ENCODE measurements at places on chromosomes 3 and 15.

DNA sequence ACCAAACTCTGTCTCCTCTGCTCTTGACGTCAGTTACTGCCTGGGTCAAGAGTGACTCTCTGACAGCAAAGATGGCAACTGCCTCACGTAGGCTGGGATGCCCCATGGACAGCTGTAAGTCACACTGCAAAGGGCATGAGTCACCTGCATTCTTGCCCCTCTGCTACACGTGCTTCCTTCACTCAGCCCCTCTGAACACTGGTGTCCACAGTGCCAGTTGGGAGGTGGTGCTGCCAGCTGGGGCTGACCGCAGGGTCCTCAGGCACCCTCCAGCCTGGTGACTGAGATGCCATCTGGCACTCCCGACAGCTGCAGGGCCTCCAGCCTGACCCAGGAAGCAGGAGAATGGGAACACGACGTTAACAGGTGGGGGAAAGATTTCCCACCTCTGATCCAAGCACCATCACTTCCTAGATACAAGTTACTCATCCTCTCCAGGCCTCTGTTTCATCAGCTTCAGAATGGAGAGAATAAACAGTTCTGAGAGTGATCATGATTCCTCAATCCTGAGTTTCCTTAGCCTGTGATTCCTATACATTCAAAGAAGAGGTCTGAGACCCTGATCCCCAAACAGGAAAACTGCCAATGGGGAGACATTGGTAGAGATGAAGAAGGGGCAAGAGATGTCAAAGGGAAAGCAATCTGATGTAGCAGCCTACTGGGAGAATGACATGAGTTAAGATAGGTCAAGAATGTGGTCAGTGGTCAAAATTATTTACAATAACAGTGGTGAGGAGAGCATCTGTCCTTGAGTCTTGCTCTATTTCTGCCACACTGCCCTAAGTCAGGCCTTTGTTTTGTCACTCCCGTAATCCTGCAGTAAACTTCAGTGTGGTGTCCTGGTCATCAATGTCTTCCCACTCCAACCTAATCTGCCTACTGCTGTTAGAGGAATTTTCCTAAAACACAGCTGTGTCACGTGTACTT is 86.1 kb upstream of the BCL6 start:
- no peak for DNase-seq

DNA sequence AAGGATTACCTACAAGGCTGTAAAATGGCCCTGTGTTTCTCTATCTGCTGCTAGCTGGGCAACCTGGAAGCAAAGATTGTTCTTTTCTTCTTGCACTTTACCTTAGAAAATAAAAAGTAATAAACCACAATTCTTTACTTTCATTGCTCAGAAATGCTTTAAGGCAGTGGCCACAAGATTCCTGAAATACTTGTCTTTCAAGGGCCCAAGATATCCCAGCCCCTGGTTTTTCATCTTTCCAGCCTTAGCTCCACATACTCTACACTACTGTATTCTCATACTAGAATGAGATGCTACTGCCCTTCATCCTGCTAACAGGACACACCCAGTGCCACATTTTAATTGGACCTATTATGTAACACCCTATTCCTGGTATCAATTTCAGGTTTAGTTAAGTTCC is 78.9 kb downstream of the GTF2E1 start:
- DNase-seq = no peak

- DNase-seq = no peak
These were observed 11.3 kb downstream of the NBEAL2 start for GRCh38 chr3:46990573-46991374.

DNA sequence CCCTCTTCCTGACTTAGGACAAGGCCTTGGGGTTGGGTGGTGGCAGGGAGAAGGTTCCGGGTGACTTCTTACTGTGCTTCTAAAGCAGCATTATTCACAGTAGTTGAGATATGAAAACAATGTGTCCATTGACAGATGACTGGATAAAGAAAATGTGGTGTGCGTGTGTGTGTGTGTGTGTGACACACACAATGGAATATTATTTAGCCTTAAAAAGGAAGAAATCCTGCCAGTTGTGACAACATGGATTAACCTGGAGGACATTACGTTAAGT is 128.1 kb upstream of the RASGRP1 start:
- no peak for DNase-seq

DNA sequence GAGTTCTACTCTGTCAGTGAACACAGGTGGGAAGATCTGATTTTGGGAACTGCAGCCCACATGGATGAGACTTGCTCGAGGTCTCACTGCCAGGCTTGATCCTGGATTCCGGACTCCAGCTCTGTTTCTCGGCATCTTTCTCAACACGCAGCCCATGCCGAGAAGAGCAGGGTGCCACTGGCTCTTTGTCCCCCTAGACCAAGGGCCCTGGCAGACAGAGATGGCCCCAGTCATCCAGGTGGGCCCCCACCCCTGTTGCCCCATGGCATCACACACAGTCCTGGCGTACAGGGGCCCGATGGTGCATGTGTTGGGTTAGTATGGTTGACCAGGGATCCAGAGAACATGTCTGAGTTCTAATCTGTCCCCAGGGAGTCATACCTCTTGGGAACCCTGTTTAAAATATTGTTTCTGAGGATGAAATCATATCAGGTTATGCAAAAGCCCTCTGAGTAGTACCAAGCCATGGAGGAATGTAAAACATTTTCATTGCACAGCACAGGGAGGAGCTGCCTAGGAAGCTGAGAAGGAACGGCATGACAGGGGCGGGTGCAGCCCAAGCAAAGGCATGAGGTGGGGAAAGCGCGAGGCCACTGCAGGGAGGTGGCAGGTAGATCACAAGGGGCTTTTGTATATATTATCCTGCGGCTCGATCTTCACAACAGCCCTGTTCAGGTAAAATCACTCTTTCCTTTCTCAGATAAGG is 320.6 kb downstream of the UACA start:
- DNase-seq = no peak

DNA sequence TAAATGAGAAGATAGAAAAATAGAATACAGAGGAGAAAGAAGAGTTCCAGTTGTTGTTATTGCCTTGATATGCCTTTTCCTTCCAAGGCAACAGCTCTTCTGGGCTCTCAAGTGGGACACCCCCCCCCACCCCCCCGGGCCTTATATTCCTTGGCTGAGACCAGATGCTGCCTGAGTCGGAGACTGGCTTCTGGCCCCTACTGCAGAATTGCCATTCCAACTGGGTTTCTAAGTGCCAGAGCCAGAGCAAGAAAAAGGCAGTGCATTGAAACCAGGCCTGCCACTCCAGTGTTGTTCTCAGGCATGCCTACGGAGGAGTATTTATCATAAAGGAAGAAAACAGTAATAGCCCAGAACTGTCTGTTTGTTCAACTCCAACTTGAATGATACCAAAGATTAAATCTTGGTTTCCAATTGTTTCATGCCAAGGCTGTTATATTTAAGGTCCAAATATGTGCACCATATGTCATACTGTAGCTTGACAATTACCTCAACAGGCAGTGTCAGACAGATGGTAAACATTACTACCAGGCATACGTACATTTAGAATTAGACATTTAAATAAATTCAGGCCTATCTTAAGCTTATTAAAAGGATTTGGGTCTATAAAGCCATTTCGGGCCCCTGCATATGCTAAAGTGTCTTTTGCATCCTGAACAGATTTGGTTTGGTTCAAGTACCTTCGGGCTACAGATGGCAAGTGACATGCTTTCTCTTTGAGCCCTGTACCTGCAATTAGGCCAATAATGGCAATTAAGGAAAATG is 209.9 kb upstream of the SEMA6D start:
- no peak for DNase-seq

GRCh38 chr3:184737641-184738505 is 26.0 kb upstream of the MAGEF1 start:
- DNase-seq = no peak

DNA sequence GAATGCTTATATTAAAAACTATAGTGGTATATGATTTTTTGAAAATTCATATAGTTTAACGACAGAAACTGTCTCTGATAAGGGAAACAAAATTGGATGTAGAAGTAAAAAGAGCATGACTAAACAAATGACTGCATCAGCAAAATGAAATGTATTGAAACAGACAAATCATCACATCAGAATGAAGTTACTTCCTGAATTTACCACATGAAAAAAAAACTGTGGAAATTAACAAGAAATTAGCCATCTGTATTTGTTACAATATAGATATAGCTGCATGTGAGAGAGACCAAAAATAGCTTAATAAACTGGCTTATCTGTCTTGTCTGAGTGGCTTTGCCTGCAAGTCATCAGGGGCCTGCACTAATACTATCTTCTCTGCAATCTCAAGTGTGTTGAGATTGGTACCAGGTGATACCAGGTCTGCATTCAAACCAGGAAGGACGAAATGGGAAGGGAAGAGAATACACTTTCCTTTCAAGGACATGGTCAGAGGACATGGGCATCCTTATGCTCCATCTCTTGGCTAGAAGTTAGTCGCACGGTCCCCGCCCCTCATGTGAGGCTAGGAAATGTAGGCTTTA is 388.7 kb downstream of the GRM7 start:
- DNase-seq = no peak

GRCh38 chr3:181629029-181629428 is 82.7 kb upstream of the SOX2 start:
- DNase-seq = no peak
